ENCODE measurements at places on chromosomes 11 and 22.

- no peak for DNase-seq
Measured at GRCh38 chr22:33492210-33492651, 428.0 kb downstream of the LARGE1 start.

- no peak for DNase-seq
Measured at GRCh38 chr22:18970176-18970947, 34.3 kb upstream of the PRODH start.

DNA sequence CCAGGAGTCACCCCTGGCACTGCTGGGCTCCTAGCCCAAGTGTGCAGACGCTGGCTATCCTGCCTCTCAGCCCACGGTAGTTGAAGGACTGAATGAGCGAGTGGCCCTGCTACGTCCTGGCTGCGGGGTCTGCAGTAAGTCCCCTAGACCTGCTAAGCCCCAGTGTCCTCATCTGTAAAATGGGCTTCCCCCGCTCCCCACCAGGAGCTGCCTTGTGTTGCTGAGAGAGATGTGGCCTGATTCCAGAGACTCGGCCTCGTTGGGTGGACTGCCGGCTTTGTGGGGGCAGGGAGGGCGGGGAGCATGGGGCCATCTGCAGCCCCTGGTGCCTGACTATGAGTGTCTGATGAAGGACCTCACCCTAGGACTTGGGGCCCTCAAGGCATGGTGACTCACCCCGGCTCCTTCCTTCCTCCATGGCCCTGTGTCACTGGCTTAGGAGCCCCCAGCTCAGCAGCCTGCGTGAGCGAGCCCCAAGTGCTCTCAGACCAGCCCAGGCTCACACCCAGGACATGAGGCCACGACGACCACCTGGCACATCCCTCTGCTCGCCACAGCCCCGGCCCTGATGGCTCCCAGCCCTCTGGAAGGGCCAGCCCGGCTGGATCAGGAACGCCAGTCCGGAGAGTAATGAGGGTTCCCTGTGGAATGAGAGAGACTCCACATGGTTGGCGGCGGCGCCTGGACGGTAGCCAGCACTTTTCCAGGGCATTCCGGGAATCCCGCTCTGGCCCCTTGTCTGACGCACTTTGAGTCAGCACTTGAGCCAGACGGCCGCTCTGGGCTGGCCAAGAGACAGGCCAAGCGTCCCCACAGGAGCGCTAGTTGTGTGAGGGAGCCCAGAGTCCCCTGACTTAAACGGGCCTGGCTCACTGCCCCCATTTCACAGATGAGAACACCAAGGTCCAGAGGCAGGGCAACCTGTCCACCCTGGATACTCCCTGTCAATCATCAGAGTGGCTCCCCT is 50.5 kb upstream of the SHISAL1 start:
- no peak for DNase-seq

DNA sequence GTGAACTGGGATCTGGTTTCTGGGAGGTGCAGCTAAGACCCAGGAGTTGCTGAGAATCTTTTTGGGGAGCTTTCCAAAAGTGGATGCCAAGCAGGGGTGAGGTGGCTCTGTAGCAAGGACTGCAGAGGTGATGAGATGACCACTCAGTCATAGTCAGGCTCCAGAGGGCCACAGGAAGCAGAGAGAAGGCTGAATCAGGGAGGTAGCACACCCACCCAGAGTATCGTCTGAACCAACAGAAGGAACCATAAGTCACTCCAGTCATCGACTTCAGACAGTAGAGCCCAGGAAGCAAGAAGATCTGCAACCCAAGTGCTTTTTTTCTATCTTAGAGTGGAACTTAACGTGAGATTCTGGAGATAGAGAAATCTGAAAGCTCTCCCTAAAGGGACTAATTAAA is 335.7 kb upstream of the MPPED2 start:
- DNase-seq = no peak

DNA sequence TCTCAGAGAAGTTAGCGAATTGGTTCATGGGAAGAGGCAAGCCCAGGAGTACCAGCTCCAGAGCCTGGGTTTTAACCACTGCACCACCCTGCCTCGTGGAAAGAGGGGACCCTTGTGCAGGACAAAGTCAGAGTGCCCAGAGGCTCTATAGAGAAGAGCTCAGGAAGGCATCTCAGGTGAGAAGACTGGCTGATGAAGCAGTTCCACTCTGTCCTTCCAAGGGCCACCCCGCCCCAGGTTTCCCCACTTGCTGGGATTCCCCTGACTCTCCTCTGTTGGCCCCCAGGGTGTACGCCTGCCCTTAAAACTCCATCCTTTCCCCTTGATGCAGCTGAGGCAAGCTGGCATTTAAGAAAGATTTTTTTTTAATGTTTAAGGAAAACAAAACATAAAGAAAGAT is 265.8 kb downstream of the BUD13 start:
- DNase-seq = no peak

- DNase-seq = no peak
Measured at GRCh38 chr11:120244476-120245365, 4.8 kb downstream of the POU2F3 start.

DNA sequence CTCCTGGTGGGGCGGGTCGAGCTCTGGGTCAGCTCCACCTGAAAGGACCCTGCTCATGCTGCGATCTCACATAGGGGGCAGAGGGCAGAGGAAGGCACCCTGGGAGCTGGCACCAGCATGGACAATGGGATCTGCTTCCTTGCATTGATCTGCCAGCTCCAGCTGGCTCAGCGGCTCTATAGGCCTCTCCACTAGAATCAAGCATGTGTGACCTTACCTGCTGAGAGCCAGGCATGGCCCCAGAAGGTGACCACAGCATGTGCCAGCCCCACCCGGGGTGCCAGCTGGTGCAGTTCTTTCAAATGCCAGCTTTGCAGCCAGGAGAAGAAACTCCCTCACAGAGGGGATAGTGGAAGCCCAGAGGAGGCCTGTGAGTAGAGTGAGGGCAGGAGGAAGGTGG is 22.0 kb upstream of the KLHL35 start:
- no peak for DNase-seq

- DNase-seq = peak; percentile 28
Measured at GRCh38 chr11:132838627-132839026, 693.7 kb downstream of the OPCML start.

Measured in SK-N-MC (cell line).